ENCODE measurements at places on chromosomes 3 and 15.
A peak's percentile ranks its signal among the peaks of the same experiment; 100 is the strongest.

DNA sequence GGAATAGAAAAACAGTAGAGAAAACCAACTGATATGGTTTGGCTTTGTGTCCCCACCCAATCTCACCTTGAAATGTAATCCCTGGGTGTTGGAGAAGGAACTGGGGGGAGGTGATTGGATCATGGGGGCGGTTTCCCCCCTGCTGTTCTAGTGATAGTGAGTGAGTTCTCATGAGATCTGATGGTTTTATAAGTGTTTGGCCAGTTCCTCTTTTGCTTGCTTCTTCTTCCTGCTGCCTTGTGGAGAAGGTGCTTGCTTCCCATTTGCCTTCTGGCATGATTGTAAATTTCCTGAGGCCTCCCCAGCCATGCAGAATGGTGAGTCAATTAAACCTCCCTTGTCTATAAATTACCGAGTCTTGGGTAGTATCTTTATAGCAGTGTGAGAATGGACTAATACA, 48.4 kb downstream of the EOMES start:
- DNase-seq = no peak

- DNase-seq = no peak
Observed at GRCh38 chr3:134353831-134354611, 20.2 kb downstream of the AMOTL2 start.

GRCh38 chr3:71497367-71497897, 86.1 kb downstream of the FOXP1 start:
- DNase-seq = no peak

- no peak for DNase-seq
Observed at GRCh38 chr15:59300618-59301139, 72.0 kb downstream of the MYO1E start.

- DNase-seq = no peak
Observed at GRCh38 chr3:181290941-181291340, 301.4 kb upstream of the DNAJC19 start.

DNA sequence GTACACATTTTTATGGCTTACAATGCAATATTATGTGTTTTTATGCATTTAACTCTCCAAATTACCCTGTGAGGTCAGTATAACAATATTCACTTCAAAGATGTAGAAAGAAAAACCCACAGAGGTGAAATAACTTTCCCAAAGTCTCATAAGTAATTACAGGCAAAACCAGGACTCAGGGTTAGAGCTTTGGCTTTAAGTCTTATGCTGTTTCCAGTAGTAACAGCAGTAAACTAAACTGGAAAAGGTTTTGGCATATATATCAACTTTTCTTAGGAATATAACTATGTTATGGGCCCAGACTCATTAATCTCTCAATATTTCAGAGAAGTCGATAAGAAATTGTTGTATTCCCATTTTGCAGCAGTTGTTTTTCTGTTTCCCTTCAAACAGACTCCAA, 206.3 kb upstream of the KCNMB2 start:
- no peak for DNase-seq

- DNase-seq = no peak
Observed at GRCh38 chr15:70524470-70524869, 238.9 kb downstream of the UACA start.

DNA sequence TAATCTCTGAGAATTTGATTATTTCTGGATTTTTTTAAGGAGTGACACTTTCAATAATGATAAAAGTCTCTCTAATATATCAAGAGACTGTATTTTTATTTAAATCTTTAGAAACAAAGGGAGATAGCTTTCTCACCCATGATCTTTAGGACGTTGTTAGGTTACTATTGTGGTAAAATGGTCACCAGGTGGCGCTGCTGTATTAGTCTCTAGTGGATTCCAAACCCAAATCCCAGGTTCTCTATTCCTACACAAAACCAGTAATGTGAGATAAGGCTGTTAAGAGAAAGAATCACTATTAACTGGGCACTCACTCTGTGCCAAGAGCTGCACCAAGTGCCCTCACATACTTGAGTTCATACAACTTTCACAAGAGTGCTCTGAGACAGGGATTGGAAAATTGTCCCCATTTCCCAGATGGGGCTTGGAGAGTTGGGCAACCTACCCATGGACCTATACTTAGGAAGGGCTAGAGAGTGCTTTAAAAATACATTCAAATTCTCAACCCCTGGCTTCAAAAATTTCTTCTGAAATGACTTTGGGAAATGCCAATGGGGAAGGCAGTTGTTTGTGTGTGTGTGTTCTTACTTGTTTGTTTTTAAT, 593.4 kb upstream of the TGFBR2 start:
- DNase-seq = peak; percentile 56

- no peak for DNase-seq
Observed at GRCh38 chr15:39744334-39745103, 38.1 kb downstream of the FSIP1 start.

GRCh38 chr15:92715758-92716157, 60.2 kb upstream of the FAM174B start:
- DNase-seq = no peak

All from putamen (tissue), 1 donor.